Prostate gland (tissue), 2 donors: ENCODE measurements at places on chromosomes 1 and 21.

DNA sequence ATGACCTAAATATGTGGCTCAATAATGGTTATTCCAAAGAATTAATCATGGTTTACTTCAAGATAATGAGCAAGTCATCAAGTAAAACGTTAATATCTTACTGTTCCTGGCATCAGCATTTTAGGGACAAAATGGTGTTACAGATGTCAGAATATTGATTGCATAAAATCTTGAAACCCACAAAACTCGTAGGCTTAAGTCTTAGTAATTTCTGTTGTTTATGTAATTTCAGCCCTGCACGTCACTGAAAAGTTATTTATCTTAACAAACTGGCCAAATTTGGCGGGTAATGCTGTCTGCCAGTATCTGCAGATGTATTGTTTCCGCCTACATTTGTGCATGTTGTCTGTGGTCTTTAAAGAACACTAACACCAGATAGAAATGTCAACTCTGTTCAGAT is 25.8 kb downstream of the CDC7 start:
- no peak for DNase-seq
- H3K4me1 ChIP-seq: no peaks in the 10 kb centered on the region
- H3K4me3 ChIP-seq: no peak overlapping the region
- no peaks in the 10 kb centered on the region for H3K27me3 ChIP-seq

DNA sequence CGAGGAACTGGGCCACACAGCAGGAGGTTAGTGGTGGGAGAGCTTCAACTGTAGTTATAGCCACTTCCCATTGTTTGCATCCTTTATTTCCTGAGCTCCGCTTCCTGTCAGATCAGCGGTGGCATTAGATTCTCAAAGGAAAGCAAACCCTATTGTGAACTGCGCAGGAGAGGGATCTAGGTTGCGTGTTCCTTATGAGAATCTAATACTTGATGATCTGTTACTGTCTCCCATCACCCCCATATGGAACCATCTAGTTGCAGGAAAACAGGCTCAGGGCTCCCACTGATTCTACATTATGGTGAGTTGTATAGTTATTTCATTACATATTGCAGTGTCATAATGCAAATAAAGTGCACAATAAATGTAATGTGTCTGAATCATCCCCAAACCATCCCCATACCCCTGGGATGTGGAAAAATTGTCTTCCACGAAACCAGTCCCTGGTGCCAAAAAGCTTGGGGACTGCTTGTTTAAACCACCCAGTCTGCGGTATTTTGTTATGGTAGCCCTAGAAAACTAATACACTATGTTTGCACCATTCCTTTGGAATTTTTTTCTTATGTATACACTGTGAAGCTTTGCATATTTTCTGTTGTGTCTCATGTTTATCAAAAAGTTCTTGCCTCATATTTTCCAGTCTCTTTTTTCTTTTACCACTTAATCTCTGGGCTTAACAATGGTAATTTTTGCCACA is 136.6 kb upstream of the IVNS1ABP start:
- no peak overlapping the region for H3K27ac ChIP-seq
- no peaks in the 10 kb centered on the region for H3K36me3 ChIP-seq
- H3K27me3 ChIP-seq: no peaks in the 10 kb centered on the region
- H3K4me1 ChIP-seq: no peaks in the 10 kb centered on the region
- no peak for DNase-seq
- no peak overlapping the region for H3K4me3 ChIP-seq

DNA sequence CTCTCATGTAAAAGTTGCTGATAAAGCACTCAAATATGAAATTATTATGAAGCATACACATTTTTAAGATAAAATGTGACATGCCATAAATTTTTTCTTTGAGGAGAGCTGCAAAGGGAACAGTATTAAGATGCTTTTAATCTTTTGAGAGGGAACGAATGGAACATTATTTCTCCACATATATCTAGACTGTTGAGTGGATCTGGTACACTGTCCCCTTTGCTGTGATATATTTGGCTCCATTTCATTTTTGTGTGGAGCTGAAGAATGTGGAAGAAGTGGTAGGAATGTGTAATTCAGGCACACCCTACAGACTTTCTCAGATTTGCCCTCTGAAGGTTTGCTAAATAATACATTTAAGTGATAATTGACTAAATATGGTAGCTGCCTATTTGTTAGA is 31.7 kb downstream of the PGM1 start:
- H3K4me1 ChIP-seq: no peaks in the 10 kb centered on the region
- no peak overlapping the region for H3K27ac ChIP-seq
- H3K36me3 ChIP-seq: no peaks in the 10 kb centered on the region
- DNase-seq: no peak
- H3K4me3 ChIP-seq: no peak overlapping the region

DNA sequence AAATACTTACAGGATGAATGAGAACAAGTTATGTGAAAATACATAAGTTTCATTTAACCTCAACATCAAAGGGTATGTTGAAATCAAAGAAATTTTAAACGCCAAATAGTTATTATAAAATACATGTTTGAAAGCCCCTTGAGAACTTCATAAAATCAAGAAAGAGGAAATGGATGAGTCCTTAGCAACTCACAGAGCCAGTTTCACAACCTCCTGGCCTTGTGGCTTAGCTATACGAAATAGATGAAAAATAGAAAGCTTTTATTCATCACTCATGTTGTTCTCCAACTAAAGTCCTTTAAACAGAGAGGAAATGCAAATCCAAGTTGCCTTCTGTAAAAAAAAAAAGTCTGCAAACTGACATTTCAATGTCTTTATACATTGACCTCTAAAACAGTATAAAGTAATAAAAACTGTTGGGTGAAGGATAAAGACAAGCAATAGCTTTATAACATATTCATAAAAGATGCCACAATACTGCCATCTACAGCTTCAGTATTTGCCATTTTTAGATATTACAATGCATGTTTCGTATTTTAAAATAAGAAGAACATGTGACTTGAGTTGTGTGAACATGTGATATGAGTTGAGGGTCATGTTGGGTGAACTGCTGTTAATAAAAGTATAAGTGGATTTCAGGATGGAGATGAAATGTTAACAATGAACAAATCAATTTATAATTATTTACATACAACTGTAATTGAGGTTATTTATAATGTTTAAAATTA is 847.8 kb downstream of the MRPL39 start:
- no peak overlapping the region for H3K4me3 ChIP-seq
- no peaks in the 10 kb centered on the region for H3K4me1 ChIP-seq
- H3K27ac ChIP-seq: no peak overlapping the region
- DNase-seq: no peak
- no peaks in the 10 kb centered on the region for H3K27me3 ChIP-seq
- no peaks in the 10 kb centered on the region for H3K36me3 ChIP-seq

DNA sequence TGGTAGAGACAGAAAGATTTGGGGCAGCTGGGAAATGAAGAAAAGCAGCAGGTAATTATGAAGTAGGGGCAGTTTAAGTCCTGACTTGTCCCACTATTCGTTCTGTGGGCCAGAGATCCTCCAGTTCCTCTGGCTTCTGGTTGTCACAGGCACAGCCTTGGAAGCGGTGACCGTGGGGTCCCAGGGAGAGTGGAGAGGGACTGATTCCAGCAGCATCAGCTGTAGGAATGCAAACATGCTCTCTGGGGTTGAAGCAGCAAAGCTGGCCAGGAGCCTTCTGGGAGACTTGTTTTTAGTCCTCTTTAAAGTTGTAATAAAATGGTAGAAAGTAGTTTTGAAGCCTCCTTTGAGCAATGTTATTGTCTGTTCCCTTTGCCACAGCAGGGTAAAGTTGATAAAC is 488.0 kb downstream of the LMO4 start:
- no peaks in the 10 kb centered on the region for H3K36me3 ChIP-seq
- H3K4me1 ChIP-seq: no peaks in the 10 kb centered on the region
- no peaks in the 10 kb centered on the region for H3K27me3 ChIP-seq
- no peak overlapping the region for H3K27ac ChIP-seq

DNA sequence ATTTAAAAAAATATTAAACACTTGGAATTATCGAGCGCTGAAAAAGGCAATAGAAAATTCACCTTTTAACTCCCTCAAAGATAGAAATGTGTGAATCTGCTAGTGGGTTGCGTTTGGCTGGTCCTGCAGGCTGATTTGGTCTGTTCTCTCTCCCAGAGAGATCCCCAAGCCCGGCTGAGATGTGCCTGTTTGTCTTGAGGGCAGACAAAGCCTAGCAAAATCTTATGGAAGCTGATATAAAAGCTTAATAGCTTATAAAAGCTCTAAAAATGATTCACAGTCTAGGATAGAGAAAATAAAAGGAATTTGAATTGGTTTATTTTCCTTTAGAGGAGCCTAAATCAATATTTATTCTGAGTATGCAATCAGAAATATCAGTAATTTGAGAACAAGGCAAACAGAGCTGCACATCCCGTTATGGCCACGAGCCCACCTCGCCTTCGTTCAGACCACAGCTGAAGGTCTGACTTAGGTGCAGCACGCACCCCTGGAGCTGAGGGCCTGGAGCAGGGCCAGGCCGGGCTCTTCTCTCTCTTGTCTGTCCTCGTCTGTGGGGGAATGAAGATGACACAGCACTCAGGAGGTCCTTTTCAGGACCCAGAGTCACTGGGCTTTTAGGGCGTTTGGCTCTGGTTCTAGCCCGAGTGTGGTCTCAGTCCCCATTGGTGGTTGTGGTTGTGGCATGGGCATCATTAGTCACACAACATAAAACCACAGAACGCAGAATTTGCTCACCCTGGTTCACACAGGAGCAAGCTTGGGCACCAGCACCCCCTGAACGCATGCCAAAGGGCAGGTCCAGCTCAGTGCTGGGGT is 18.6 kb downstream of the PDE9A start:
- H3K27ac ChIP-seq: peak overlapping the region; percentile 77
- H3K4me3 ChIP-seq: no peak overlapping the region
- no peaks in the 10 kb centered on the region for H3K27me3 ChIP-seq
- DNase-seq: peak; percentile 81
- no peaks in the 10 kb centered on the region for H3K36me3 ChIP-seq

- H3K27me3 ChIP-seq: no peaks in the 10 kb centered on the region
- H3K27ac ChIP-seq: no peak overlapping the region
- H3K4me3 ChIP-seq: no peak overlapping the region
- no peaks in the 10 kb centered on the region for H3K4me1 ChIP-seq
Observed at GRCh38 chr1:45877264-45877663, 73.9 kb downstream of the MAST2 start.

GRCh38 chr1:116515702-116516101 is 55.1 kb downstream of the CD58 start:
- no peak for DNase-seq
- H3K4me1 ChIP-seq: no peaks in the 10 kb centered on the region
- H3K4me3 ChIP-seq: no peak overlapping the region
- H3K36me3 ChIP-seq: no peaks in the 10 kb centered on the region
- no peak overlapping the region for H3K27ac ChIP-seq

DNA sequence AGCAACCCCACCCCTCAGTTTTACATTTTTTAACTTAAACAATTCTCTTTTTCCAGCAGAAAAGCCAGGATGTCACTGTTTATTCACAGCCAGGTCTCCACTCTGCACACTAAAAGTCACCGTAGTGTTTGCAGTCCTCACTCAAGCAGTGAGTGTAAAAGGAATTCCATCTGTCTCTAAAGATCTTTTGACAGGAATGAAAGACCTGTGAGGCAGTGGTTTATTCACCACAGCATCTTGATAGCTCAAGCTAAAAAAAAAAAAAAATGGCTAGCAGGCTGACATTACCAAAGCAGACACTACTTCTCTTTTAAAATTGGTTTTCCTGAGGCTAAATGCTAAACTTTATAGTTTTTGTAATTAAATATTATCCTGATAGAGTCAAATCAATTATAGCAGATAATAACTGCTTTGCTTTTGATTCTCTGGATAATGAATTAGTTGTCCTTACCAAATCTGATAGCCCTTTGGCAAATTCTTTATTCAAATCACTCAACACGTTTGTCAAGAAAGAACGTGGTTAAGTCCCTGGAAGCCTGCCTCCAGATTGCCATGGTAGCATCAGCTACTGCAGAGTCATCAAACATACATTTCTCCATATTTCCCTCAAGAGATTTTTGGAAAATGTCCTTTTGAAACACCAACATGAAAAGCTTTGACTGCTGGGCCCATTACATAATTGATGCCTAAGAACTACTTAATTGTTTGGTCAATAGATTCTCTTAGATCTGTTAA is 22.2 kb upstream of the SLC5A9 start:
- H3K4me3 ChIP-seq: no peak overlapping the region
- no peaks in the 10 kb centered on the region for H3K36me3 ChIP-seq
- H3K27ac ChIP-seq: no peak overlapping the region
- no peaks in the 10 kb centered on the region for H3K4me1 ChIP-seq
- no peaks in the 10 kb centered on the region for H3K27me3 ChIP-seq

DNA sequence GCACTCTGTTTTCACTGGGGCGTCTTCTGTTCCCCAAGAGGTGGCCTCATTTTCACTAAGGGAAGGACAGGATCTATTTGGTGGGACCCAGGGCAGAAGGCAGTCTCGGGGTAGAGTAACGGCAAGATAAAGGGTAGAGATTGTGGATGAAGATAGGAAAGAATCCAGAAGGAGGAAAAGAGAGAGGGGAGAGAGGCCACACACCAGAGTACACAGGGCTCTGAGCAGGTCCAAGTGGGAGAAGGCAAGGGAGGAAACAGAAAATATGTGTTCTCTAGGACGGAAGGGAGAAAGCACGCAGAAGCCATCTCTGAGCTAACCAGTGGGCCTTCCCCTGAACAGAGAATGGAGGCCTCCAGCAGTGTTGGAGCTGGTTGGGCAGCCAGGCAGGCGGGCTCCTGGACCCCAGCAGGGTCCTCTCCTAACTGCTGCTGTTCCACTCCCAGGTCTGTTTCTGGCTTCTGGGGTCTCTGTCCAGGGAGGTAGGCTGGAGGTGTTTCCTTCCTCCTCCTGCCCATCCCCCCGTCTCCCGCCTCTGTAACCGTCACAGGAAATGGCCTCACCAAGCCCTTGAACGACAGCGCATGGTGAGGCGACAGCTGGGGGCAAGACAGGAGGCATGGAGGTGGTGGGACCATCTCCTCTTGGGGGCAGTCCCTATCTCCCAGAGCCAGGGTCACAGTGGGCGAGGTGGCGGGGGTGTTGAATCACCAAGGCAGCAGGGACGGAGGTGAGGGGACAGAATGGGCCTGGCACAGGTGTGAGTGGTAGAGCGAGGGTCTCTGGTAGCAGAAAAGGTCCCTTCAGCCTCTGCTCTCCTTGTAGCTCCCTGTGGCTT is 649 bp downstream of the PTPN7 start:
- H3K27ac ChIP-seq: no peak overlapping the region
- no peaks in the 10 kb centered on the region for H3K4me1 ChIP-seq
- no peaks in the 10 kb centered on the region for H3K36me3 ChIP-seq
- H3K27me3 ChIP-seq: no peaks in the 10 kb centered on the region
